ENCODE measurements at places on chromosomes 7 and 10.

- DNase-seq, result peak; percentile 0
Observed at GRCh38 chr7:14009453-14010418, 20.3 kb upstream of the ETV1 start.

DNA sequence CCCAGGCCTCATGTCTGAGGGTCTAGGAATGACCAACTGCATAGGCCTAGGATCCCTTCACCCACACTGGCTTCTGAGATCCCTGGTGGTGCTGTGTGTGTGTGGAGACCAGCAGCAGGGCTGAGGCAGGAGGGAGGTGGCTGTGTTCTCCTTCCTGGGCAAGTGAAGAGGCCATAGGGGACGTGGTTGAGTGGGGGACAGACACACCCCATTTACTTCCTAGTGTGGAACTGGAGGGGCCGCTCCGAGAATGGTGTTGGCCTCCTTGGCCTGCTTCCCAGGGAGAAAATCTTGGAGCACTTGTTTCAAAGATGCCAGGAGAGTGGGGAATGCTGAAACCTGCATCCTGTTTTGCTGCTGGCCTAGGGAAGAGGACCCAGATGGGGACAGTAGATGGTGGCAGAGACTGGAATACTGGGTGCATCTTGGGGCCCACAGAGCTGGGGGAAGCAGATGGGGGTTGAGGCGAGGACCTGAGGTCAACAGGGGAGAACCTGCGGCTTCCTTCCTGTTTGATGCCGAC is 19.1 kb downstream of the UBTD1 start:
- DNase-seq, result no peak

DNA sequence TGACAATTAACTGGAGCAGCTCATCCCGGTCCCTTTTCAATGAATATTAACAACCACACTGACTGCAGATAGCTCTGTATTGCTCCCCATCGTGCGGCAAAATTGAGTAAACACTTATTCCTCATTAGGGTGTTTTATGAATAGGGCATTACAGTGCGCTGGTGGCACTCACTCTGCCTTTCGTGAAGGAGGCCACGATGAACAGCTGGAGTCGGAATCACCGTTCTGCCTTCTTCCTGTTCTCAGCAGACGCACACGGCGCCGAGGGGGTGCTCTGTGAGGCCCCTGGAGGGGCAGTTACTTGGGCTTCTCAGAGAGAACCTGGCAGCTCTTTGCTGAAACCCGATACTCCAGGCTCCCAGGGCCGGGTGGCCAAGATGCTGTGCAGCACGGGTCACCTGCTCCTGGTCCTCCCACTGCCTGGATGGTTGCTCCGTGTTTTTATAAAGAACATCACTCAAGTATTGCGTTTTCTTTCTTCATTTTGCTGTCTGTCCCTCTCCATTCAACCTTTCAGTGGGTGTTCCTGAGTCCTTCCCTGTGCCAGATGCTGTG is 241.9 kb downstream of the GLRX3 start:
- no peak for DNase-seq

DNA sequence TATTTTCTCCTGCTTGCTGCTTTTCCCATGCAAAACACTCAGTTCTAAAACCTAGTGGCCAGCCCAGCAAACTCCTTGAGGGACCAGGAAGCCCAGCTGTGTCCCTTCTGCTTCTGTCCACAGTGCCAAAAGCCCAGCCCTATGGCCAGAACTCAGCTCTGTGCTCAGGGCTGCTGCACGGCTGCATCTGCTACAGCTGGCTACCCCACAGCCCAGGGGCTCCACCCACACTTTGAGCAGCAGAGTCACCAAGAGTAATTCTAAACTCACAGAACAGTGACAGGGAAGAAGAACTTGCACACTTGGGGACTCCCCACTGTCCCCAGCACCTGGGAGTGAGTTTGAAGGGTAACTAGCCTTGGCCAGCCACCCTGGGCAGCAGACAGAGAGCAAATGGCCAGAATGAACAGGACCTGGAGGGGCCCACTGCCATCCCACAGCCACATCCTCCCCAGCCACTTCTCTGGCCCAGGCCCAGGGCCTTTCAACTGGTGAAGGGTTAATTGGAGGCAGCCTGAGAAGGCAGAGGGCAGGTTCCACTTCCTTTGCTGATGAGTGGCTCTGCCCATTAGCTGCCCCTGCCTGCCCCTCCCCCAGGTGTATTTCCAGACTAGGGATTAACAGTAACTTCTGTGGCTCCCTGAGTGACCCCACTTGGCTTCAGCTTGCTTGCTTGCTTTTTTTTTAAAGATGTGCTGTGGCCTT is 28.1 kb upstream of the TRIM8 start:
- DNase-seq, result no peak

DNA sequence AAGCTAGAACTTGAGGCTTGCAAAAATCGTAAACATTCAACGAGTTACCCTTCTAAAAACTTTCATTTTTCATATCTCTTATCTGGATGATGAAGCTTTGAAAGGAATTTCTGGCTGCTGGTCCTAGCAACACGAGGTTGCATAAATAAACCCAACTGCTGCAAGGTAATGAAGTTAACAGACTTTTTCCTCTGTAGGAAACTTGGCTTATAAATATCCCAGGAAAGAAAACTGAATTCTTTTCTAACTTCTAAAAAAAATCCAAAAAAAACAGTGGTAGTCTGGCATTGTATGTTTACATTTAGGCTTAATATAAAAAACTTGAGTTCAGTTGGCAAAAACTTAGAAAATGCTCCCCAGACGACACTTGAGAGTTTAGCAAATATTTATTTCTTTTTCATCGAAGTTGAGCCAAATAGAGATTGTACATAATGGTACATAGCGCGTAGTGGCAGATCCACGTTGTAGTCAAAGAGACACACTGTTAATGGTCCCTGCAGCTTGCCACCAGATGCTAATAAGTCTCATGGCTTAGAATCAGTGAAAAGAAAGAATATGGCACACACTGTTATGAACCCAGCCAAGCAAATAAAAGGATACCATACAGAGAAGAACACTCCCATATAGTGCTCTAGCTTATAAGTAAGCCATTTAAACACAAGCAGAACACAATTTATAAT is 200.3 kb upstream of the PCLO start:
- no peak for DNase-seq

- DNase-seq, result no peak
Observed at GRCh38 chr7:144386741-144387140, 16.8 kb downstream of the NOBOX start.

DNA sequence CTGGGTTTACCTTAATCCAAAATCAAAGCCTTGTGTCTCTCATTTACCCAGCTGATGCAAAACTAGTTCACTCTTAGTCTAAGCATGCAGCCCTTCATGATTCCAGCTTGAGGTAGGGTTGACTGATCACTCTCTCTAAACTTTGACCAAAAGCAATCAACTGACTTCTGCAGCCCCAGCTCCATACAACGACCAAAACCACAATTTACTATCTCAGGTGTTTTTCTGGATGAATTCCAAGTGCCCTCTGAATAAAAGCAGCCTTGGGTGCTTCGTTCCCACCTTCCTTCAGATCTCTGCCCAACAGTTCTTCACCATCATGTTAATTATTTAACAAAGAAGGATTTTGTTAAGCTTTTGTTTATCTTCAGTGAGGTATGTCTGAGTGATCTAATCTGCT is 62.6 kb downstream of the CCDC6 start:
- DNase-seq, result no peak

DNA sequence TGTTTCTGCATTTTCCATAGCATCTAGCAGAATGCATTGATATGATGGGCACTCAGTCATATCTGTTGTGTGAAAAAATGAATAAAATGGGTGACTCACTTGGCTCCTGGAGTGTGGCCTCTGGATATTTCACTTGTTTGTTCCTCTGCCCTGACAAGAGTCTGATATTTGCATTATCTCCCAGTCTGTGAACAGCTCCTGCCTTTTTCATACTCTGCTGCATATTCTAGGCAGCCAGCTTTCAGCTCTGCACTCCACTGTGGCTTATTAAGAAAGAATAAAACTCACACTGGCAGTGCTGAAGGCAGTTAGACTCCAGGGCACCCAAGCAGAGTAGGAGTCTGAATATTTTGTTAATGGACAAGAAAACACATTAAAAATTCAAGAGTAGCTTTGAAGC is 623.9 kb downstream of the SORCS1 start:
- no peak for DNase-seq

DNA sequence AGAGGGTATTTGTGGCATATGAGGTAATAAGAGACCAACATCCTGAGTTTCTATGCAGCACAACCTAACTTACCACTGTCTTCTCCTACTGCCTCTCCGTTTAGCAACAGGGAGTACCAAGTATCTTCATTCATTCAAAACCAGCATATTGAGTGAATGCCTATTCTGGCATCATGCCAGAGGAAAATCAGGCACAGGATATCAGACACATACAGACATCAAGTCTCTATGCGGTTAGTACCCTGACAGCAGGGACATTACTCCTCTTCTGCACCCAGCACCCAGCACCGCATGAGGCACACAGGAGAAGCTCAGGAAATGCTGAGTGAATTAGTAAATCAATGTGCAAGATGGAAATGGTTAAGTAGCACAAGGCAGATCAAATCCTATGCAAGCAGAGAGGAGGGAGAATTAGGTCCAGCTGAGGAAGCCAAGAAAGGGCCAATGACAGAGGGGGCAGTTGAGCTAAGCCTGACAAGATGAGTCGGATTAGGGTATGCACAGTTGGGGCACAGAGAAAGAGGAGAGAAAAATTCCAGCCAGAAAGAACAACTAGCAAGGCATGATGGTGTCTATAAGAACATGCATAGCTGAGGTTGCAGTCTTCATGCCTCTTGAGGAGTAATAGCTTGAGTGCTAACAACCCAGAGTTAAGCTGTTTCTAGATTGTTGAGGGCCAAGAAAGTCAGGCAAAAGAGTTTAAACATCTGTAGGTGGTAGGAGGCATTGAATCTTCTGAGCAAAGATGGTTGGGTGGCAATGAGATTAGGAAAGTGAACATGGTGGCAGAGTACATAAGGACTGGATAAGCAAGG is 146.0 kb downstream of the PLXNA4 start:
- no peak for DNase-seq

DNA sequence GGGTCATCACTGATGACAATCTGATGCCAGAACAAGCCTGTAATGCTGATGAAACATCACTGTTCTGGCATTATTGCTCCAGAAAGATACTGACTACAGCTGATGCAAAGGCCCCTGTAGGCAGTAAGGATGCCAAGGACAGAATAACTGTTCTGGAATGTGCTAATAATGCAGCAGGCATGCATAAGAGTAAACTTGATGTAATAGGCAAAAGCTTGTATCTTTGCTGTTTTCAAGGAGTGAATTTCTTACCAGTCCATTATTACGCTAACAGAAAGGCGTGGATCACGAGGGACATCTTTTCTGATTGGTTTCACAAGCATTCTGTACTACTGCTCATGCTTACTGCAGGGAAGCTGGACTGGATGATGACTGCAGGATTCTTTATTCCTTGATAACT is 18.7 kb downstream of the LCOR start:
- no peak for DNase-seq

GRCh38 chr10:125709553-125710474 is 9.7 kb upstream of the EDRF1 start:
- DNase-seq, result no peak

DNA sequence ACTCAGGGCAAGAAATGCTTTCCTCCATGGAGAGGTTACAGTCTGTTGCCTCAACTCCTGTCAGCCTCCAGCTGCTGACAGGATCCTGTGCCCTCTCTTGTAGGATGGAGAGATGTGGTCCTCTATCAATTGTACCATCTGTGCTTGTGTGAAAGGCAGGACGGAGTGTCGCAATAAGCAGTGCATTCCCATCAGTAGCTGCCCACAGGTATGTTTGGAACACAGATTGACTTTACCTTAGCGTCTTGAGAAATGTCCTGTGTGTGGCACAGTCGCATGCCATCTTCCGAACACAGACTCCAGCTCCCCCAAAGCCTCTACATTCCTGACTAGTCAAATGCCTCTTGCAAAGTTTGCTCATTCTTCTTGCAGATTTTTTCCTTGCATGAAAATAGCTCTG is 152.6 kb downstream of the BMPER start:
- no peak for DNase-seq

Measured in T-helper 2 cell (primary cell).